ENCODE measurements at places on chromosomes 13 and 19.

- no peak for DNase-seq
- H3K4me3 ChIP-seq: peak overlapping the region; percentile 94
- H3K4me1 ChIP-seq: peaks cover 28% of the 10 kb centered on the region
- peaks cover 2% of the 10 kb centered on the region for H3K36me3 ChIP-seq
- H3K27me3 ChIP-seq: peaks cover 5% of the 10 kb centered on the region
- H3K27ac ChIP-seq: peak overlapping the region; percentile 94
Observed at GRCh38 chr13:39655041-39655568, 357 bp upstream of the COG6 start.

DNA sequence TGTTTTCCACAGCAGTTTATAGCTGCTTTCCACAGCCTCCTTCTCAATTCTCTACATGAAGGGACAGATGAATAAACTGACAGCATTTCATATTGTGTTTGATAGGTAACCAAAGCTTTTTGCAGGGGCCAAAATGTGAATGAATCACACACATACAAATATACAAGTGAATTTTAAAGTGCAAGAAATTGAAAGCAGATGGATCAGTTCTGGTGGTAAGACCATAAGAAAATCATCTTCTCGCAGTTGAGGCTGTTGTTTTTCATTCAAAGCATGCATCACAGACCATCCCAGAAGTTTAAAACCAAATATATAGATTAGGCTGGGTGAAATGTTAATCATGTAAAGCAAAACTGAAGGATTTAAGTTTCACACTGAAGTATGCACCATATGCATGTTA lies 1569.4 kb downstream of the PCDH9 start:
- H3K36me3 ChIP-seq: no peaks in the 10 kb centered on the region
- H3K27ac ChIP-seq: no peak overlapping the region
- H3K4me1 ChIP-seq: no peaks in the 10 kb centered on the region
- no peaks in the 10 kb centered on the region for H3K27me3 ChIP-seq

- no peaks in the 10 kb centered on the region for H3K36me3 ChIP-seq
- H3K27ac ChIP-seq: no peak overlapping the region
- no peaks in the 10 kb centered on the region for H3K27me3 ChIP-seq
- H3K4me1 ChIP-seq: no peaks in the 10 kb centered on the region
- no peak overlapping the region for H3K4me3 ChIP-seq
Observed at GRCh38 chr13:31413516-31413915, 213.7 kb downstream of the B3GLCT start.

DNA sequence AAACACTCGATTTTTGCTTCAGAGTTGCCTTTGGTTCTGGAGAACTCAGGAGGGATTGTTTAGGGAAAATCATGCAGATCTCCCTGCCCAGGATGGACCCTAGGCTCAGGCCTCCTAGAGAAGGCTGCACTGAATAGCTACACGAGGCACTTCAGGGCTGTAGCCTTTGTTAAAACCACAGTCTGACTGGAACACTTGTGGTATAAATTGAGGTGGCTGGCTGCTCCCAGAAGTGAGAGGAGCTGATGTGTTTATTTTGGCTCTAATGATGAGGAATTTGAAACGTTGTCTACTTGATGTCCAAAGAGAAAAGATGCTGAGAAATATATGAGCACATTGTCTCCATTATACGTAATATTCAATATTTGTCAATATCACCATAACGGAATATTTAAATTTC lies 762.1 kb upstream of the ARGLU1 start:
- H3K4me3 ChIP-seq: no peak overlapping the region
- no peak for DNase-seq
- H3K4me1 ChIP-seq: no peaks in the 10 kb centered on the region

- no peaks in the 10 kb centered on the region for H3K27me3 ChIP-seq
- no peaks in the 10 kb centered on the region for H3K4me1 ChIP-seq
- no peaks in the 10 kb centered on the region for H3K36me3 ChIP-seq
- H3K4me3 ChIP-seq: no peak overlapping the region
- DNase-seq: no peak
- H3K27ac ChIP-seq: no peak overlapping the region
Observed at GRCh38 chr13:72643311-72643989, 84.0 kb downstream of the MZT1 start.

DNA sequence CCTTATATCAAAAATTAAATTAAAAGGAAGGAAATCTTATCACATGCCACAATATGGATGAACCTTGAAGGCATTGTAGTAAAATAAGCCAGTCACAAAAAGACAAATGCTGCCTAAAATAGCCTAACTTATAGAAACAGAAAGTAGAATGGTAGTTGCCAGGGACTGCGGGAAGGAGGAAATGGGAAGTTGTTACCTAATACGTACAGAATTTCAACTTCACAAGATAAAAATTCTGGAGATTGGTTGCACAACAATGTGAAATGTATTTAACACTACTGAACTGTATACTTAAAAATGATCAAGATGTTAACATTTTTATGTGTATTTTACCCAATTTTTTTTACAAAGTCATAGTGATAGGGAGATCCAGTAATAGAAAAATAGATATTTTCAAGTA lies 10.2 kb upstream of the N4BP2L2 start:
- H3K27me3 ChIP-seq: peaks cover 6% of the 10 kb centered on the region
- no peak overlapping the region for H3K4me3 ChIP-seq
- H3K36me3 ChIP-seq: no peaks in the 10 kb centered on the region
- peaks cover 10% of the 10 kb centered on the region for H3K4me1 ChIP-seq
- DNase-seq: no peak

GRCh38 chr19:38656171-38656981 lies 8.9 kb downstream of the ACTN4 start:
- no peaks in the 10 kb centered on the region for H3K27me3 ChIP-seq
- H3K4me3 ChIP-seq: no peak overlapping the region
- H3K4me1 ChIP-seq: peaks cover 31% of the 10 kb centered on the region
- H3K27ac ChIP-seq: peak overlapping the region; percentile 72
- no peak for DNase-seq

- no peaks in the 10 kb centered on the region for H3K36me3 ChIP-seq
- H3K27ac ChIP-seq: no peak overlapping the region
- H3K4me3 ChIP-seq: no peak overlapping the region
- no peaks in the 10 kb centered on the region for H3K27me3 ChIP-seq
- no peaks in the 10 kb centered on the region for H3K4me1 ChIP-seq
- no peak for DNase-seq
Observed at GRCh38 chr13:57787058-57787791, 155.7 kb downstream of the PCDH17 start.

GRCh38 chr19:44748426-44749254 lies at the start of gene BCL3:
TSS of gene BCL3 (plus strand) at chr19:44748708. CDS start at chr19:44748791, 83 bp downstream.
- peak within 1 kb of the TSS; percentile 95 for H3K27ac ChIP-seq
- DNase-seq: peak; percentile 69
- H3K4me3 ChIP-seq: peak within 1 kb of the TSS; percentile 88
- H3K27me3 ChIP-seq: no peaks in the 10 kb centered on the region

- H3K36me3 ChIP-seq: no peaks in the 10 kb centered on the region
- H3K27ac ChIP-seq: no peak overlapping the region
- no peak overlapping the region for H3K4me3 ChIP-seq
- peaks cover 11% of the 10 kb centered on the region for H3K4me1 ChIP-seq
Observed at GRCh38 chr13:40362502-40362901, 303.9 kb downstream of the FOXO1 start.

GRCh38 chr13:32121316-32121715 lies 89.7 kb downstream of the FRY start:
- peaks cover 18% of the 10 kb centered on the region for H3K4me1 ChIP-seq
- H3K27ac ChIP-seq: no peak overlapping the region
- no peak overlapping the region for H3K4me3 ChIP-seq
- H3K27me3 ChIP-seq: no peaks in the 10 kb centered on the region

DNA sequence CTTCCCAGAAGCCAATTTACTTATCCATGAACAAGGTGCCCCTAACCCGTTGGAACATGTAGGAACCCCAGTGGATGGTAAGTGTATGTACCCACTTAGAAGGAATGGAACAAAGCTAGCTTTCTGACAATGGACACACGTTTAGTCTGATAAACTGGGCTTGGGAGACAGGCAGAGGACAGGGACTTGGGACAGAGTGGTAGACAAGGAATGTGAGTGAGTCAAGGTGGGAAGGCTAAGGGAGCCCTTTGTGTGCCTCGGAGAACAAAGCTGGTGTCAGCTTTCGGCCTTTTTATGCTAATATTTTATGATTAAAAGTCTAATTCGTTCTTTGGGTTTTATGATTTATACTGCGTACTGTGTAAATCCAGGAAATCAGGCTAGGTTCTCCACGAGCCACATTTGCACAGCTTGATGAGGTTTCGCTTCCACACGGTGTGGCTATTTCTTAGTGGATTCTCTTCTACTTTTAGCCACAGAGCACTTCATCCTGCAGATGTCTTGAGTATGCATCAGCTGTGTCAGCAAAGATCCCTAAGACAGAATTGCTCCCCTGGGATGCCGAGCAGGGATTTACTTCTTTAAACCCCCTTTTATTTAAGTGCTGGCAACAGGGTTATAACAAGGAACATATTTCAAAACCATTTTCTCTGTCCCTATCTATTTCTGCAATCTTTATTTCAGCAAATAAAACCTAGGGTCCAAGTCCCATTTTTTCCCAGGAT lies 258.5 kb downstream of the DLEU7 start:
- peaks cover 53% of the 10 kb centered on the region for H3K4me1 ChIP-seq
- no peak overlapping the region for H3K4me3 ChIP-seq
- DNase-seq: no peak
- no peak overlapping the region for H3K27ac ChIP-seq
- peaks cover 4% of the 10 kb centered on the region for H3K36me3 ChIP-seq

GRCh38 chr13:99041788-99042187 lies 63.9 kb upstream of the DOCK9 start:
- no peak overlapping the region for H3K4me3 ChIP-seq
- H3K4me1 ChIP-seq: peaks cover 21% of the 10 kb centered on the region
- no peak overlapping the region for H3K27ac ChIP-seq
- peaks cover 31% of the 10 kb centered on the region for H3K27me3 ChIP-seq

All from stimulated activated naive B cell treated with anti-CD40 and anti-IgM and Interleukin-4, amounts not matched to agents 10 μg/mL and 1 μg/mL and 100 μg/mL, for 72 hours (primary cell).